Progenitor cell of endocrine pancreas (in vitro differentiated cells): ENCODE measurements at places on chromosomes 3 and 15.

DNA sequence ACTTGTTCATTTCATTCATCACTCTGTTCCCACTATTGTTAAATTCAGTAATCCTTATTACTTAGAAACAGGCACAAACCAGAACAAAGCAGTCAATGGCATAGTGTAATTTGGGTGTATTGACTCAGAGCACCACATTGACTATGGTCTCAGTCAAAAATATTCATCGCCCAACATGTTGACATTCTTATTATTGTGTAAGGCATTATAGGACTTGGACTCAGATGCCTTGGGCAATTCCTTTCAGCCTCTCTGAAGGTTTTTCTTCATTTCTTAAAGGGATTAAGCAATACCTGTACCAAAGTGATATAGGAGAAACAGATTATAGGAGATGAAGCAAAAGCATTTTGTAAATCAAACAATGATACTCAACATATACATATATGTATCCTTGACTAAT is 114.7 kb upstream of the BHLHE40 start:
- no peak for DNase-seq

- DNase-seq: no peak
Observed at GRCh38 chr15:67753891-67754290, 71.4 kb upstream of the SKOR1 start.

DNA sequence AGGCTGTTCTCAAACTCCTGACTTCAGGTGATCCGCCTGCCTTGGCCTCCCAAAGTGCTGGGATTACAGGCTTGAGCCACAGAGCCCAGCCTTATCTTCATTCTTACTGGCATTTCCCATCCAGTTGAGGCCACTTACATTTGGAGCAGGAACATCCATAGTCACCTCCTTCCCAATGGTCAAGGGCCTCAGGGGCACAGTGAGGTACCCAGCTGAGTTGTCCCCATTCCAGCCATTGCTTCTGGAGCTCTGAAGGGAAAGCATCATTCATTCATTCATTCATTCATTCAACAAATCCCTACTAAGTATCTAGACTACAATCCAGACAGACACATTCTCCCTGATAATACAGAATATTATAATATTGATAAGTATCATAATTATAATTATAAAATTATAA is 12.2 kb downstream of the PLA2G4D start:
- no peak for DNase-seq

- no peak for DNase-seq
Observed at GRCh38 chr3:121819236-121819635, 15.6 kb downstream of the IQCB1 start.

GRCh38 chr15:72916897-72917296 is 133.3 kb upstream of the ADPGK start:
- DNase-seq: no peak

GRCh38 chr3:192284443-192285072 is 442.8 kb downstream of the FGF12 start:
- DNase-seq: no peak

DNA sequence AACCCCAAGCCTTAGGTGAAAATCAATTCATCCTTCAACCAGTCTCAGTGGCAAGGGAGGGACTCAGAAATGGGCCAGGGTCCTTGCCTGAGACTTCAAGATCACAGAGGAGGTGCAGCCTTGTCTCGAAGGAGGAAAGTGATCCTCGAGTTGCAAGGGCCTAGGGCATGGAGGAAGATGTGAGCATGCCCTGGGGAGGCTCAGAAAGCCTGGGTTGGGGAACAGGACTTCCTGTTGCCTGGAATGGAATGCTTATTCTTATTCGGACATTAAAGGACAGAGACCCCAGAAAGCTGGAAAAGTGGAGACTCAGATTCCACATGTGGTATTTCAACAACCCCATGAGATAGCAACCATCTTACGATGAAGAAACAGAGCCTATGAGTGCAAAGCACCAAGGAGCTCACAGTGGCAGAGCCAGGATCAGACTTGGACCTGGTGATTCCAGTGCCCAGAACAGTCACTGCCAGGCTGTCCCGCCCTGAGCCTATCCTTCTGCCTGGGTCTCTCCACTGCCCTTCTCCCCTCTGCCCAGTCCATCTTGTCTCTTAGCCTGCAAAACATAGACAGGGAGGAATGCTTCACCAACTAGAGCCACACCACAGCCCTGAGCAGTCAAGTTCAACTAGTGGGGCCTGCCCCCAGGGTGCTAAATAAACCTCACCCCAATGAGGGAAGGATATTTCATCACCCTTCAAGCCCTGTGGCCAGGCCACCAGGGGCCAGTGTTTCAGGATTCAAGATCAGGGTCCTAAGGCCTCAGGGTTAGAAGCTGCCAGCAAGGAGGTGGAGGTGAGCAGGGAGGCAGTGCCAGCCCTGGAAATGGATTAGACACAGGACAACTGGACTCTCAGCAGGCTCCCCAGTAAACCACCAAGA is 21.9 kb downstream of the DAPK2 start:
- no peak for DNase-seq

DNA sequence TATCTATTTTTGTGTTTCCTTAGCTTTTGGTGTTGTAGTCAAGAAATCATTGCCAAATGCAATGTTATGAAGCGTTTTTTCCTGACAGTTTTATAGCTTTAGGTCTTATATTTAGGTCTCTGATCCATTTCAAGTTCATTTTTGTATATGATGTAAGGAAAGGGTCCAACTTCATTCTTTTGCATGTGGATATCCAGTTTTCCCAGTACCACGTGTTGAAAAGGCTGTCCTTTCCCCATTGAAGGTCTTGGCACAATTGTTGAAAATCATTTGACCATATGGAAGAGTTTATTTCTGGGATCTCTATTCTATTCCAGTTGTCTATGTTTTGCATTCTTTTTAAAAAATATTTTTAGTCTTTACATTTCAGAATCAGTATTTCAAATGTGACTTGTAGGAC is 14.6 kb upstream of the SNRPN start:
- no peak for DNase-seq

- DNase-seq: no peak
Observed at GRCh38 chr3:139101396-139101795, 56.7 kb upstream of the PRR23C start.

DNA sequence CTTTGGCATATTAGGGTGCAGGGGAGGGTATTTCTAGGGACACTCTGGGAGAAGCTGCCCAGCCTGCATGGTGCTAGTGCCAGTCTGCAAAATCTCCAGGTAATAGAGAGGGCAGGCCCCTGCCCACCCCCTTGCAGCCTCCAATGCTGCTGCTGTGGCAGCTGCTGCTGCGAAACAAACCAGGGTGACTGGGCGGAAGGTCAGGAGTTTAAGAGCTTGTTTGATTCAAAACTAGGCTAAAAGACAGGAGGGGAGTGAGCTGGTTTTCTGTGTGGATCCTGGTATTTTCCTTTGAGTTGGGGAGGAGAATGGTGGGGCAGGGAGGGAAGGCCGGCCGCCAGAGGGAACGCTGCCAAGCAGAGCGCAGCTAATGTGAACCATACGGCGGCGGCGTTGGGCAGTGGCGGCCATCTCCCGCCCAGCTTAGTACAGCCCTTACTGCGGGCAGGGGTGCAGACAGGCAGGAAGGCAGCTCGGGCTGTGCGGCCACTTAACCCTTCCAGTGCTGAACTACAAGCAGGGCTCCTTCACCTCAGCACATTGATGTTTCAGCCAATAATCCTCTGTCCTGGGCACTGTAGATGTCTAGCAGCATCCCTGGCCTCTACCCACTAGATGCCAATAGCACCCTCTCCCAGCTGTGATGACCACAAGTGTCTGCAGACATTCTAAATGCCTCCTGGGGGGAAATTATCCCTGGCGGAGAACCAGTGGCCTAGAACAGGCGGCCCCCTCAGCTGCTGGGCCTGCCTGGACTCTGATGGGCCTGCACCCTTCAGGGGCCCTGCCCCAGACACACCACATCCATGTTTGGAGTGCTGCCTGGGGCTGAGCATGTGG is 125.7 kb downstream of the EEFSEC start:
- no peak for DNase-seq

- no peak for DNase-seq
Observed at GRCh38 chr3:197936819-197937384, 13.1 kb upstream of the RPL35A start.

GRCh38 chr3:17874636-17875035 is 132.2 kb upstream of the TBC1D5 start:
- no peak for DNase-seq

- DNase-seq: no peak
Observed at GRCh38 chr3:44000586-44000985, 241.1 kb upstream of the TOPAZ1 start.

- DNase-seq: no peak
Observed at GRCh38 chr15:64341961-64342360, 14.0 kb downstream of the CSNK1G1 start.

- no peak for DNase-seq
Observed at GRCh38 chr3:10375296-10376053, 54.6 kb upstream of the SEC13 start.

- DNase-seq: no peak
Observed at GRCh38 chr3:170324962-170325361, 32.6 kb upstream of the SKIL start.

DNA sequence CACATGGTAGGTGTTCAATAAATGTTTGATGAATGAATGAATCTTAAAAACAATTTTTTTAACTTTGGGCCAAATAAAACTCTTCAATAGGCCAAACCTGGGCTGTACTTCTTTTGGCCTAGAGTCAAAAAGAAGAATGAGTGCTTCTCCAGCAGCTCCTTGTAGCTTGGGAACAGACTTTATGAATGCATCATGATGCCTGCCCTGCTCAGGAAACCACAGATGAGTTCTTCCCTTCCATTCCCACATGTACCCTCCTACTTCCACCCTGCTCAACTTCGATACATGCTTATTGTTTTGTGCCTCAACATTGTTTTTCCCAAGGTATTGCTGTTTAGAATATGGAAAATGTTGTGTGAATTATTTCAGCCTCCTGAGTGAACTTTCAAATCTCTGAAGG is 87.0 kb downstream of the FILIP1L start:
- no peak for DNase-seq

DNA sequence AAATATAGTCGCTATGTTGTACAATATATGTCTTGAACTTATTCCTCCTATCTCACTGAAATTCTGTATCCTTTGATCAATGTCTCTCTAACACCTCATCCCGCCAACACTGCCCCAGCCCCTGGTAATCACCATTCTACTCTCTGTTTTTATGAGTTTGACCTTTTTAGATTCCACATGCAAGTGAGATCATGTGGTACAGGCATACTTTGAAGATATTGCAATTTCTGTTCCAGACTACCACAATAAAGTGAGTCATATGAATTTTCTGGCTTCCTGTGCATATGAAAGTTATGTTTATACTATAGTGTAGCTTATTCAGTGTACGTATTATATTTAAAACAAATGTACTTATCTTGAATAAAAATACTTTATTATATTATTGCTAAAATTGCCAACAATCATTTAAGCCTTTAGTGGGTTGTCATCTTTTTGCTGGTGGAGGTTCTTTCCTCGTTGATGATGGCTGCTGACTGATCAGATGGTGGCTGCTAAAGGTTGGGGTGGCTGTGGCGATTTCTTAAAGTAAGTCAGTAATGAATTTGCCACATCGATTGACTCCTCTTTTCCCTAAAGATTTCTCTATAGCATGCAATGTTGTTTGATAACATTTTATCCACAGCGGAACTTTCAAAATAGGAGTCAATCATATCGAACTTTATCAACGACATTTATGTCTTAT is 257.2 kb downstream of the NFKBIZ start:
- DNase-seq: no peak
